DND-41 (cell line): ENCODE measurements at places on chromosomes 2 and 18.

DNA sequence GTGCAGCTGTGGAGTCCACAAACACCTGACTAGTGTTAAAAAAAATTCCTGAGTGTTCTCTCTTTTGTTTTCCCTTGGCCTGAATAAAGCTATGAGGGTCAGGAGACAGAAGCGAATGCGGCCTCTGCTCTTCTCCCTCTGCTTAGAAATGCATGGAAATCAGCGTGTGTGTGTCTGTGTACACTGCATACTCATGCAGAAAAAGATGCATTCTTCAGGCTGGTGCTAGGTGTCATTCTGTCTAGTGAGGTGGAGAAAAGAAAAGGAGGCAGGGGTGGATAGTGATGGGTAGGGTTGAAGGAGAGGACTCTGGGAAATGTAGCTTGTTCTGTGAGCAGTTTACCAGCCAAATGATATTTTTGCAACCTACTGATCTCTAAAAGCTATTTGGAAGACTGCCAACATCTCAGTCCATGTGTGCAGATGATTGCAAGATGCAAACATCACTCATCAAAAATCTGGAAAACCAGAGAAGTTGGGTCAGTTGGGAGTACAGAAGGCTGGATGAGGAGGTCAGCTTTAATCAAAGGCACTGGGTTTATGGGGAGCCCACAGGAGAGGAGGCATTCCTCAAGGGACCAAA is 177.7 kb downstream of the INSIG2 start:
- DNase-seq: no peak

DNA sequence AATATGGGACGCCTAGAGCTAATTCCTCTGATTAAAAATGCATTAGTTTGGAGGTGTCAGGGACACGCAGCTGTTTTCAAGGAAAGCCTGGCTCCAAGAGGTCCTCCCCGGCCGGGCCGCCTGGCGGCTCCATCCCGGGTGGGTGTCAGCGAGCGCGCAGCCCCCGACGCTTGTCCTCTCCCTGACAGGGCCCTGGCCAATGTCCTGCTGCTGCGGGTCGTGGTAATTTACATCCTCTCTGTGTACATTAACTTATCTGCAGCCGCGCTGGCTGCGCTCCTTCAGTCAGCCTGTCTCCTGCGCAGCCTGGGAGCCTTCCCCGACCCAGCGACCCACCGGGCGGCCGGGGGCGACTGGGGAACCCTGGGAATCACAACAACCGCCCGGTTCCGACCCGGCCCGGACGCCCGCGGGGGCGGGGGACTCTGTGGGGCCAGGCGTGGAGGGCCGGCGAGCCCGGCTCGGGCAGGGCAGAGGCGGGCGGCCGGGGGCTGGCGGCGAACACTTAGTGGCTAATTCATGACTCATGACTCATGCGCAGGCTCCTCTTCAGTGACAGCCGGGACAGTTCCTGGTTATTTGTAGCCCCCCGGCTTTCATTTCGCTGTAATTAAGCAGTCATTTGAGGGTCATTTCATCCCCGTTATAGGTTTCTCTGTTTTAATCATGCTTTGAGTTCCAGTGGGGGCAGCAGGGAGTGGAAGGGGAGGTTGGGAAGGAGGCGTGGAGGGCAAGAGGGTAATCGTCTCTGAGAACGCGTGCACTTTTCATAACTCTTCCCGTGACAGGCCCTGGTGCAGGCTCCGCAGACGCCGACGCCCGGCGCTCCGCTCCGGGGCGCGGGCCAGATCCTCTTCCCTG is 141.9 kb upstream of the CTAGE1 start:
- no peak for DNase-seq

DNA sequence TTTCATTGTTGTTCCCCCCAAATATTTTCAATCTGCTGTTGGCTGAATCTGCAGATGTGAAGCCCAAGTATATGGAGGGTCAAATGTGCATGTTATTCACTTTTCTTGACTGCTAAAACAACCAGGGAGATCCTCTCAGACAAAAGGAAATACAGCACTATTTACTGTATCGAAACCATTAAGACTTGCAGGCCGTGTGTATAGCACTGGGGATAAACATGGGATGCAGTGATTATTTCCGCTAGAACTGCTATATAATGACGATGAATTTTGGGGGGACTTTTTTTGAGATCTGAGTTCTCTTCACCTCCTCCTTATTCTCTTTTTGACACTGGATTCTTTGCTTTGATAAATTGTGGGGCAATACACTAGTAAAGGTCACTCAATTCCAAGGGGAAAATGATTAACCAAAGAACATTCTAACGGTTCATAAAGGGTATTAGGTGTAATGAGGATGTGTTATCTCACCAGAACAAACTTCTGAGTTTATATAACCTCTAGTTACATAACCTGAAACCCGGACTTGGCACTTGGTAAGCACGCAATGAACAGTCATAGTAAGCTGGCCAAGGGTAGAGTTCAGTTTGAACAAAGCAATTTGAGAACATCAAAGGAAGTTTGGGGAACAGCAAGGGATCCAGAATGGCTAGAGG is 3.5 kb upstream of the UGT1A1 start:
- no peak for DNase-seq

DNA sequence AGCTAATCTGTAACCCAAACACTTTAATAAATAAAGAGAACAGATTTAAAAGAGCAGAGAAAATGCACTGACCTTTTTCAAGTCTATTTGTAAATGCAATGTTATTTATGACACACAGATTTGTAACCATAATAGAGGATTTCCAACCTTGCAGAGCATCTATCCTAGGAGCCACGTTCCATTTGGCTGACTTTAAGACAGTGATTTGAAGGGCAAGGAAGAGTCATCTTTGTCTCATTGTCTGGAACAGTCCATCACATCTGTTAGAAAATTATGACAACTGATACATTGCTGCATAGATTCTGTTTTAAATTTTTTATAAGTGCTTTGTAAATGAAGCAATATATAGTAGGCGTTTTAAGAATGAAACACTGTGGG is 90.8 kb upstream of the L3MBTL4 start:
- no peak for DNase-seq

DNA sequence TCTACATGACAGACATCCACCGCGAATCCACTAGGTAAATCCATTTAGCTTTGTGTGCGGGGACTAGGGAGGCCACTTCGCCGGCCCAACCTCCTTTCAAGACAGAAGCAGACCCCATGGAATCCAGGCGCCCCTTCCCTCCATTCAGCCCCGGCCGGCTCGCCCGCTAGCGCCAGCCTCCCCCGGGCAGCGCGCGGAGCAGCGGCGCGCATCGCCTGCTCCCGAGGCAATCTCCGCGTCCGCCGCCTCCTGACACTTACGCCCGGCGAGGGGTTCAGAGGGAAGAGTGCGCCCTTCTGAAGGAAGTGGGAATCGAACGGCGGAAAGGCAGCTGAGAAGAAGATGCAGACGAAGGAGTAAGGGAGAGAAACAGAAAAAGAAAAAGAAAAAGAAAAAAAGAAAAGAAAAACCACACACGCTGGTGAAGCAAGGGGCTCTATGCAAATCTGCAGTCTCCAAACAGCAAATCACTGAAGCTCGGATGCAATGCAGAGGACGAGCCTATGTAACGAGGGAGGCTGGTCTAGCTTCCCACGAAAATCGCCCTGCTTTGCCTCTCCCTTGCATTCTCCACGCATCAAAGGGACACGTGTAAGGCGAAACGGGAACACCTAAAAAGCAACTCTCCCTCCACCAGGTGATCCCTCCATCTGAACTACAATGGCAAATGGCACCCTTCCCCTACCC is 684.4 kb downstream of the NRXN1 start:
- DNase-seq: no peak
